ENCODE measurements at places on chromosomes 2 and 18.

DNA sequence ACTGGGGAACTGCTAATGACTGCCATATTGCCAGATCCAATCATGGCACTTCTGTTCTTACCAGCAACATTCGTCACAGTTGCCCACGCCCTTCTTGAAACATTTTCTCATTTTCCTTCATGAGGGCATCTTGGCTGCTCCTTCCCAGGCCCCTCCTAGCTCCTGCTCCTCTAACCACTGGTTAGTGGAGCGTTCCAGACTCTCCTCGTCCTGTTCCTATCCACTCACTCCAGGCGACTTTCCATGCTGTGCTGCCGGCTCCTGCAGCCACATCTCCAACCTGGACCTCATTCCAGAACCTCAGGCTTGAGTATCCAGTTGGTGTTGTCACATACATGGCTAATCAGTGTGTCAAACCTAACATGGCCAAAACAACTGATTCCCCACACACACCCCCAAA, 1.3 kb upstream of the ADI1 start:
- no peak for DNase-seq

GRCh38 chr18:12656938-12657683, 796 bp downstream of the SPIRE1 start:
- DNase-seq = no peak

DNA sequence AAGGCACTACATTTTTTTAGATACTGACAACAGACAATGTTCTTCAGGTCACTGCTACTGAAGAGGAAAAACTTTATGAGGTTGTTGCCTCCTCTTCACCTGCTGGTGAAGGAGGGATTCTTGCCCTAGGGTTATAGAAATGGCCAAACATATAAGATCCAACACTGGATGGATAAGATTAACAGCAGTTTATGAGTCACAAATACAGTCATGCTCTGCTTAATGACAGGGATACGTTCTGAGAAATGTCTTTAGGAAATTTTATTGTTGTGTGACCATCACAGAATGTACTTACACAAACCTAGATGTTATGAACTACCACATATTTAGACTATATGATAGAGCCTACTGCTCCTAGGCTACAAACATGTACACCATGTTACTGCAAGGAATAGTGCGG, 57.4 kb upstream of the AMMECR1L start:
- no peak for DNase-seq

DNA sequence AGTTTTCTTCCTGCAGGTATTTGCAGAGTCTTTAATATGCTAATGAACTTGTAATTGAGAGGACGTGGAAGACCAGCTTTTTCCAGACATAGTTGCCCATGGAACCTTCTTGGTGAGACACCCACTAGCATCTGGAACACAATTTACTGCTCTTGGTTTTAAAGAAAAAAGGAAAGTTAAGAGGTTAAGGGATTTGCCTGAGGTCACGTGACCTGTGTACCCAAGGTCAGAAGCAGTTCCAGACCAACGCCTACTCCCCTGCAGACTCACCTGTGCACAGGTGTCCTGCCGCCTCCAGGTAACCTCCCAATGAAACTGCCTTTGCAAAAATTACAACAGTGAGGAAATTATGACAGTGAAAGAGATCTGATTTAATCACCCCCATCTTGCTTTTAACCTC, 172.7 kb downstream of the ANAPC1 start:
- DNase-seq = no peak

DNA sequence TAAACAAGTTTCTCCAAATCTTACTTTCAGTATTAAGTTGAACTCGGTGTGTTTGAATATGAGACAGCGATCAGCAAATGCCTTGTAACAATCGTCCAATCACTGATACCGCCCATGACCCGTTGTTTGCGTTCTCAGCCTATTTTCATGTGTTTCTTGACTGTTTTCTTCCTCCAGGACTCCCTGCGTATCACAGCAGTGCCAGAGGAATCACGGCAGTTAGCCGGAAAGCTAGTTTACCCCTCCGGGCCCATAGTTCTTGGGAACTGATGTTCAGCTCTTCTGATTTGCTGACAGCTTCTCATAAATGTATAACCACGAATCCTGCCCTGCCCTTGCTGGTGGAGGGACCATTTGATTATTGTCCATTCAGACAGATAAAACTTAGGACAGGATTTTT, 42.2 kb upstream of the TPO start:
- no peak for DNase-seq

DNA sequence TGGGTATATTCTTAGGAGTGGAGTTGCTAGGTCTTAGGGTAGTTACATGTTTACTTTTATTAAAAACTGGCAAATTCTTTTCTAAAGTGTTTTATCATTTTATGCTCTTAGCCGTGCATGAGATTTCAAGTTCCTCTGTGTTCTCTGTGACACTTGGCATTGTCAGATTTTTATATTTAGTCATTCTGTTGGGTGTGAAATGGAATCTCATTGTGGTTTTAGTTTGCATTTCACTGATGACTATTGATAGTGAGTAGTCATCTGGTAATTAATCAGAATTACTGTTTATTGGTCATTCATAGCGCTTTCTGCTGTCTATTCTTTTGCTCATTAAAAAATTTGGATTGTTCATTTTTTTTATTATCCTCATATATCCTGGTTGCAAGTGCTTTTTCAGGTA, 34.1 kb downstream of the RAB3GAP1 start:
- no peak for DNase-seq

- no peak for DNase-seq
These were observed 222.2 kb downstream of the C1D start for GRCh38 chr2:67840460-67841068.

- DNase-seq = no peak
These were observed 190.4 kb downstream of the FMNL2 start for GRCh38 chr2:152525277-152525838.

- no peak for DNase-seq
These were observed 21.9 kb downstream of the SLC25A52 start for GRCh38 chr18:31738460-31739407.

- no peak for DNase-seq
These were observed 37.6 kb upstream of the MGAT5 start for GRCh38 chr2:134216152-134216829.

DNA sequence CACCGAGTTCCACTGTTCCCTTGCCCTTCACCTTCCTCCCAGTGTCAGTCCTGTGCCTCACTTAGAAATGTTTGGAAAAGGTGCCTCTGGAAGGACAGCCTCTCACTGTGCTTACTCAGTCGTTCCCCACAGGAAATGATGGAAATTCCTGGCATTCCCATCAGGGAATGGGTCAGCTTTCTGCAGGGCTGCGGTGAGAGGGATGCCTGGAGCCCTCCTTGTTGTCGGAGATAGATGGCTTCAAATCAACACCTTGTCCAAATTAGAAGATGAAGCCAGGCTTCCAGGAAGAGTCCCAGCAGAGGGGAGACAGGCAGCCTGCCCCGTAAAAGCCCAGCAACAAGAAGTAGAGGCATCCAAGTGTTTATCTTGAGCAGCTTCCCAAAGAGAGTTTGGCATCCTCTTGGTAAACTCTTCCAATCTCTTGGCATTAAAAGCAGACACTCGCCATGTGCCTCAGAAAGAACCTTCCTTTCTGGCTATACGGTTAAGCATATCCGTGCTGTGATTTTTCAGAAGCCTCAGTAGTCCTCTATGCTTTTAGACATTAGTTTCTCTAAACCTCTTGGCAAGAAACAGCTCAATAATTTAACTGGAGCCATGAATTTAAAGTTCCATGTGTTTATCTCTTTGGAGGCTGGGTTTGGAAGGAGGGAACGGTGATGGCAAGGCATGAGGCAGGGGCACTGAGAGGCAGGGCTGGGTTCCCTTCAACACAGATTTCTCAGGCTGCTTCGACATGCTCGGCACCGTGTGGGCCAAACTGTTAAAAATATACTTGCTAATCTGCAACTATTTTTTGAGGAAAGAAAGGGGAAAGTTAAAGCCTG, 25.1 kb downstream of the COLEC12 start:
- no peak for DNase-seq

DNA sequence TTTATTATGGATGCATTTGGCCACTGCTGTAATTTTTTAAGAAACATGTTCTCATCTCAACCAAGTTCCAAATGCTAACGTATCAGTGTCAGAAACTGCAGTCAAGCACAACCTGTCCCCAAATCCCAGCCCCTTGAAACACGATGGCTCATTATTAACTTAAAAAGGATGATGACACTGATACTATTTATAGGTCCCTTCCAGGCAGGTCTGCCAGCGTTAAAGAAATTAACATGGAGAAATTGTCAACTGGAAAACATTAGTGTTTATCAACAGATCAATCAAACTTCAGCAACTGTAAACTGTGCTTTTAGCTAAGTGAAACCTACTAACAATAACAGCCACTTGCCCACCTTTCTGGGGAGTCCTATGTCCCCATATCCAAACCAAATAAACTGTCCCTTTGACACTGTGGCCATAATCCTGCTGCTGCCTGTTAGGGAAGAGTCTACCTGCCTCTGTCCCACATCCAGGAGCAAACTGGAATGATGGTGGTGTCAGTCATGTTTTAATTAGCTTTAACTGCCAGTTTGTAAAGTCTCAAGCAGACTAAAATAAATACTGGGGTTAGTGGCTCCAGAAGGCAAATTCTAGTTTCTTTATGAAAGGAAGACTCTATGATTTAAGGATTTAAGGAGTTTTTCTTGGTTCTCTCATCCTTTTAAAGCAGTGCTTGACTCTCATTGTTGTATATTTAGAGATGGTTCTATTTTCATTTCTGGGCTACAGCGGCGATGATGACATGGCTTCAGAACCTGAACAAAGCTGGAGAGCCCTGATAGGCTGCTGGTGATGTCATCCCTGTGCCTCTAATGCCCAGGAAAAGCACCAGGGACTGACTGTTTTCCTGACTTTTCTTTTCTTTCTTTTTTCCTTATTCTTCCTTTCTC, 583.6 kb upstream of the PIK3C3 start:
- DNase-seq = peak; percentile 57

DNA sequence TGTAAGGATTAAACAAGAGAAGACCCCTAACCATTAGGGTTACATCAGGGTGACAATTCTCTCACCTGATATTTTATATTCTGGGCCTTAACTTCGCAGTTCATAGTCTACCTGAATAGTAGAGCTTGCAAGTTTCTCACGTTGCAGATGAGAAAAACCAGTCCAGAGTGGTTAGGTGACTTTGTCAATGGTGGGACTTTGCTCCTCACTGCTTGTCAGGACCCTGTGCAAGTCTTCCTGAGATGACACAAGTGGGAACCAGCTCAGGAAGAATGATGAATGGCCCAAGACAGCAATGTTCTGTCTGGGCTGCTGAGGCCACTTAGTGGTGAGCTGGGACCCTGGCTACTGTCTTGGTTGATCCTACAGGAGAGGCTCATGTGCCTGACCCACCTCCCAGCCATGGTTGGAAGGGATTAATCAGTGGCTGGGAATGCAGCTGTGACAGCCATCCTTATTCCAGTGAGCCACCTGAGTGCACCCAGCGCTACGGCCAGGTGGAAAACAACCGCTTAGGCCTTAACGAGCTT, 16.9 kb downstream of the LGALSL start:
- DNase-seq = no peak

- DNase-seq = no peak
These were observed 258.2 kb upstream of the FN1 start for GRCh38 chr2:215693999-215694580.

DNA sequence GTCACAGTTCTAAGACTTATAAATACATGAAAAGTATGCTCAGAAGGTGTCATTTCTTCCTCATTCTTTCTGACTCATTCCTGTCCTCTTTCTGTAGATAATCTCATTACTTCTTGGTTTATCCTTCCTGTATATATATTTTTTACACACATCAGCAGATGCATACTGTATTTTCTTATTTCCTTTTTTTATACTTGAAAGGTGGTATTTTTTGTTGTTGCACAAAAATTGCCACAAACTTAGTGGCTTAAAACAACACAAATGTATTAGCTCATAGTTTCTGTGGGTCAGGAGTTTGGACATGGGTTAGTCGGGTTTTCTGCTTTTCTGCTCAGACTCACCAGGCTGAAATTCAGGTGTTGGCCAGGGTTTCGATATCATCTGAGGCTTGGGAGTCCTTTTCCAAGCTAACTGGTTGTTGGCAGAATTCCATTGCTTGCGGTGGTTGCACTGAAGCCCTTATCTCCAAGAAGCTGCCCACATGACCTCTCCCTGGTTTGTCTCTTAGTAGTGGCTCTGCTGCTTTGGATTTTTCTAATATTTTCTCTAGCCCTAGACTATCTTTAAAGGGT, 162.6 kb downstream of the FMNL2 start:
- DNase-seq = no peak

DNA sequence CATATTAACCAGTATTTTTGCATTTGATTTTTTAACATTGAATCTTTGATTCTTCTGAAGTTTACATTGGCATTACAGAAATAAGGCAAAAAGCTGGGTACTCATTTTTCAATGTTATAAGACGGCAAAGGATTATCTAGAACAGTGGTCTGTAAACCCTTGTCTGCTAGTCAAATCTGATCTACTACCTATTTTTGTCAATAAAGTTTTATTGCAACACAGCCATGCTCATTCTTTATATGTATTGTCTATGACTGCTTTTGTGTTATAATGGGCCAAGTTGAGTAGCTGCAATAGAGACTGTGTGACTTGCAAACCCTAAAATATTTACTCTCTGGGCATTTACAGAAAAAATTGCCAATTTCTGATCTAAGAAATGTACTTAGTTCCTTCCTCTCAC, 181.0 kb downstream of the PDE11A start:
- no peak for DNase-seq

- DNase-seq = no peak
These were observed 40.6 kb downstream of the TRABD2A start for GRCh38 chr2:84840306-84840705.

- no peak for DNase-seq
These were observed 68.4 kb downstream of the POLR1A start for GRCh38 chr2:86037141-86037794.

DNA sequence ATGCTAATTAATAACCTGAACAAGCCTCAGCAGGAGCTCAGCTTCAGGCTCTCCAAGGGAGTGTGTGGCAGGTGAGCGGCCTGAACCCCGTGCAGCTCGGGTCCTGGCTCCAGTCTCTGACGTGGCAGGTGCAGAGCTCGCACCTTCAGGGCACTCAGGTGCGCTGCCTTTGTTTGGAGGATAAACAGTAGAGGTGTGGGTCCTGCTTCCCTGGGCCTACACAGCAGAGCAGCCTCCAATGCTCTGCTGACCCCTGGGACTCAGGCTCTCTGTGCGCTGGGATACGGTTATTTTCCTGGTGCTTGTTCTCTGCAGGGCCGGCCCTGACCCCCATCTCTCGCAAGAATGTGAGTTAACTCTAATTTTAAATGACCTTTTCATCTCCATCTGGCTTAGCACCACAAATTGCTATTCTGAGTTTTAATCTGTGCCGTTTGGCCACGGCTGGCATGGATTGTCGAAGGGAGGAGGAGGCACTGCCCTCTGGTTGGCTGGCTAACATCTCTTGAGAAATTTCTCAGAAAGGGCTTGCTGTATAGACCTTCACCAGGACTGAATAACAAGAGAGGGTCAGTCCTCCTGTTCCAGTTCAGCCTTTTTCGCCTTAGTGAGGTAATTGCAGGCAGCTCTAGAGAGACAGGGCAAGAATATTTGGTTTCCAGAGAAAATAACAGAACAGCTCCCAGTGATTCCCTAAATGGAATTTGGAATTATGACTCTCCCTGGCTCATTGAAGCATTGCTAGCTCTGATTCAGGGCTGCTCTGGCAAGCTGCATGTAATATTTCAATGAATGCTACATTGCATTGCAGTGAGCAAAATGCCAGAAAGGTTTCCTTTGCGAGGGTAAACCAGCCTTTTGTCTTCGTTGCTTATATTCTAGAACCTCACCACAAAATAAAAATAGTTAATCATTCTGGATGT, 161.8 kb downstream of the DCDC2C start:
- no peak for DNase-seq

- DNase-seq = no peak
These were observed 105.9 kb downstream of the SOX11 start for GRCh38 chr2:5798084-5798483.

All from NCI-H1436 treated with DMSO at 0.1 percent for 48 hours (cell line).